ENCODE measurements at places on chromosomes 11 and 22.

- DNase-seq = peak; percentile 52
Measured at GRCh38 chr11:122695076-122695615, 39.6 kb downstream of the UBASH3B start.

GRCh38 chr22:21628386-21629254, 1.2 kb downstream of the YDJC start:
- peak; percentile 68 for DNase-seq

GRCh38 chr22:31308181-31308580, 15.9 kb upstream of the PIK3IP1 start:
- no peak for DNase-seq

GRCh38 chr11:85709941-85710702, 24.1 kb upstream of the CCDC89 start:
- DNase-seq = no peak

DNA sequence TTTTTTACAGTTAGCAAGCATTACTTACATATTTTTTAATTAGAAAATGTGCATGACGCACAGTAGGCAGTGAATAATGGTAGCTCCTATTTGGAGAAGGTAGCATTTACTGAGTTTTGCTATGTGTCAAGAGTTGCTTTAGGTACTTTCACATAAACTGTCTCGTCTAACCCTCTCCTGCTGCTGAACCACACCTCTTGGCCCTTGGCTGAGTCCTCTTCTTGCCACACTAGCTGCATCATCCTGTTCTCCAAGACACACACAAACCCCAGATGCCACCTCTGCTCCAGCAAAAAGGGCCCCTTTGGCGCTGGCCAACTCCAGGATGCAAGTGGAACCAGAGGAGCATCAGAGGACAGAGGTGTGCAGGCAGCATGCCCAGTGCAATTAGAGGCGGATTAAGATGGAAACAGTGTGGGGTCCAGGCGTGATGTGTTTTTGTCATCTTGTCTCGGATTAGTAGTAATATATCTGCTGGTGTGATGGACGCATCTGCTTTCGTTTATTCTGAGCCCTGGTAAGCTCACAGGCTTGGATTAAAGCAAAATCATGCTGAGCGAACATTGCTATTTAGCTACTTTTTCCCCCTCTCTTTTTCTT, 367.0 kb upstream of the CADM1 start:
- no peak for DNase-seq

DNA sequence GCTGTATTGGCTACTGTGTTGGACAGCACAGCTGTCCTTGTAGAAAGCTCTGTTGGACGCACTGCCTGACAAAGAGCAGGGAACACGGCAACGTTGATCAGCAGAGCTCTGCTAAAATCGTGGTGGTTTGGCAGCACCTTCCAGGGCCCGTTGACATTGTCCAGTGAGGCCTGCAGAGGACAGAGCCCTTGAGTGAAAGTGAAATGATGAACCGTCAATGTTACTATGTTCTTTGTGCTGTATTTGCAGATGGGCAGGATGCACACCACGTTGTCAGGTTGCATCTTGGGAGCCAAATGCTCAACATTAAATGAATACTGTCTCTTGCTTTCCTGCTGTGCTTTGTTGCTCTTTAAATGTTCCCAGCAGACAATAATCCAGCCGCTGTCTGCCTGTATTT, 69.7 kb downstream of the NELL1 start:
- DNase-seq = no peak

DNA sequence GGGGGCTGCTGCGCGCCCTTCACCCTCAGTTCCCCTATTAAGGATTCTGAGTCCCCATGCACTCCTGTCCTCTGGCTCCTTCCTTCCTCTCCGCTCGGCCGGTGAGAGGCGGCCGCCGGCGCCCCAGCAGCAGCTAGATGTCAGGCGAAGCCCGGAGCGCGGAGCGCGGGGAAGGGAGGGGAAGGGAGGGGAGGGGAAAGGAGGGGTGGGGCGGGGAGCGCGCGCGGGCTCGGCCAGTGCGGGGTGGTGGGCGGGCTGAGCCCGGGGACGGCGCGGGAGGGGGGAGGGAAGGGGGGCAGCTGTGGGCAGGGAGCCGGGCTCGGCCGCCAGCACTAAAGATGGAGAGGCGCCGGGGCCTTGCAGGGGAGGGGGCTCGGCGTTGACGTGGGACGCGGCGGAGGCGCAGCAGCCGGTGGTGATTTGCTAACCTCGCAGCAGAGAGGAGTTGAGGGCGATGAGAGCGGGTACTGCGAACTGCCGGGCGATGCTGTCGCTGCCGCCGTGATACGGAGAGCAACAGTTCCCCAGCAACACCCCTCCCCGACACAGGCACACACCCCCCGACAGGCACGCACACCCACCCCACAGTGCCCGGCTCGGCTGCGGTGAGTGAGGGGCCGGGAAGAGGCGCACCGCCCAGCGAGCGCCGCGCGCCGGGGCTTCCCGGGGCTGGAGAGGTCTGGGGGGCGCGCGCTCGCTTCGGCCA, at the start of gene ZBTB16:
TSS of gene ZBTB16 (plus strand) at position 434 of the 706 bp plus-strand sequence. CDS start 3,590 bp downstream, outside the sequence.
- peak; percentile 94 for DNase-seq

Measured in NB4 (cell line).